ENCODE measurements at places on chromosomes 7 and 10.

DNA sequence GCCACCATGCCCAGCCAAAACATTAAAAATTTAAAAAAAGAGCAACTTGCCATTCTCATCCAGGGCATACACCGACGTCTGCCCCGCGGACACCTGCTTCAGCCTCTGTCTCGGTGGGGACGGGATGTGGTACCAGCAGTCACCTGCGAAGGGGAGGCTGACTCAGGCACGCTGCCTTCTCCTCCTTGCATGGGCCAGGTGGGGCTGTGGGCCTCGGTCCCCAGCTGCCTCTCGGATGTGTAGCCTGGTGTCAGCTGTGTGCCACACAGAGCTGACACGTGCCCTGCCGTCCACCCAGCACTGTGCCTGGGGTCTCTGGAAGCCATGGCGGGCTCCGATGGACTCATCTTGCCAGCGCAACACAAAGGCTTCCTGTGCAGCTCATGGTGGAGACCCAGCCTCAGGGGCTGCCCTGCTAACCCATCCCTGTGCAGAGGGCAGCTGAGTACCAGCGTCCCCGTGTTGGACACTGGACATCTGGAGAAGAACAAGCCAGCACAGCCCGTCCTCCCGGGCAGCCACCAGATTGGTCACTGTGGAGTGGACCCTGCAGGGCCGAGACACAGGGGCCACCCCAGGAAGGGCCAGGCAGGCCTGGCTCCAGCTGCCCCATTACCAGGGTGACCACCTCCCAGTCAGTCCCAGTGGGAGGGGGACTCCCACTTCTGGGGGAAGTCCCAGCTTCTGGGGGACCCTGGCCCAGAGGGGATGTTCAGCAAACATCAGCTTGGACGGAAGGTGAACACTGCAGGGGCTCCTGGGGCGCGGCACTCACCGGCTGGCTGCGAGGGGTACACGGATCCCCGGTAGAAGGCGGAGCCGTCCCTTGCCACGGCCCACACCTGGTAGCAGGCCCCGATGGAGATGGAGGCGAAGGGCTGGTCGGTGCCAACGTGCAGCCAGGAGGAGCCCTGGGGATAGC, 10.6 kb downstream of the BHLHA15 start:
- DNase-seq, result no peak

DNA sequence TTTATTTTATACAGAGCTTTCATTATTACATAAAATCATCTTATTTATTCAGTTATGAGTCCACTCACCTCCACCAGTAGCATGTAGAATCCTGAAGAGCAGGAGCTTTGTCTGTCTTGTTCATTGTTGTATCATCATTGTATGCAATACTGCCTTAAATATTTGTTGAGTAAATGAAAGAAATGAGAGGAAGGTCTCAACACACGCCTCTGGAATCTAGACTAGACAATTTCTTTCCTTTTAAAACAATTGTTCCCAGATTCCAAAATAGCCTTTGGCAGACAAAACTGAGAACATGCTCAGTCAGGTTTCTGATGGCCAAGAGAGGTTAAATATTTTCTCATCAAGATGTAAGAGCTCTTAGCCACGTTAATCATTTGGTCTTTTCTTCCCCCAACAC, 173.1 kb upstream of the AGR3 start:
- DNase-seq, result no peak

GRCh38 chr7:47497367-47498096, 84.4 kb downstream of the TNS3 start:
- no peak for DNase-seq

DNA sequence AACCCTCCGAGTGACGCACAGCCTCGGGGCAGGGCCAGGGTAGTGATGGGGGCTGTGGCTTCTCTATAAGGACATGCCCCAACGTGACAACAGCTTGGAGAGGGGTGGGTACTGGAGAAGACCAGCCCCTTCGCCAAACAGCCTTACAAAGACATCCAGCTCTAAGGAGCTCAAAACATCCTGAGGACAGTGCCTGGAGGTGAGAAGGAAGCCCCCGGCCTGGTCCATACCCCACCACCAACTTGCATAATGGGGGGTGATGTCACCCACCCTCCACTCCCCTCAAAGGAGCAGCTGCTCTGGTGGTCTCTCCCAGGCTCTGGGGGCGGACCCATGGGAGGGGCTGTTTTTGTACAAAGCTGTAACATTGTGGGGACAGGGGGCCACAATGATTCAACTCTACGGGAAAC, 15.1 kb downstream of the PRSS2 start:
- no peak for DNase-seq
